ENCODE measurements at places on chromosomes 3 and 15. TPM values are rescaled to one million over a fixed set of nuclear protein-coding genes. Genes with fewer than 3 reads are reported as not detected.

GRCh38 chr3:16063603-16064002 is 110.9 kb upstream of the GALNT15 start:
- H3K4me3 ChIP-seq, result no peak overlapping the region
- peaks cover 9% of the 10 kb centered on the region for H3K27me3 ChIP-seq
- no peaks in the 10 kb centered on the region for H3K4me1 ChIP-seq
- no peak overlapping the region for H3K27ac ChIP-seq
- no peak for DNase-seq

GRCh38 chr15:67906382-67906781 is 66.5 kb upstream of the RNU6-1 start:
- H3K4me3 ChIP-seq, result no peak overlapping the region
- DNase-seq, result no peak

DNA sequence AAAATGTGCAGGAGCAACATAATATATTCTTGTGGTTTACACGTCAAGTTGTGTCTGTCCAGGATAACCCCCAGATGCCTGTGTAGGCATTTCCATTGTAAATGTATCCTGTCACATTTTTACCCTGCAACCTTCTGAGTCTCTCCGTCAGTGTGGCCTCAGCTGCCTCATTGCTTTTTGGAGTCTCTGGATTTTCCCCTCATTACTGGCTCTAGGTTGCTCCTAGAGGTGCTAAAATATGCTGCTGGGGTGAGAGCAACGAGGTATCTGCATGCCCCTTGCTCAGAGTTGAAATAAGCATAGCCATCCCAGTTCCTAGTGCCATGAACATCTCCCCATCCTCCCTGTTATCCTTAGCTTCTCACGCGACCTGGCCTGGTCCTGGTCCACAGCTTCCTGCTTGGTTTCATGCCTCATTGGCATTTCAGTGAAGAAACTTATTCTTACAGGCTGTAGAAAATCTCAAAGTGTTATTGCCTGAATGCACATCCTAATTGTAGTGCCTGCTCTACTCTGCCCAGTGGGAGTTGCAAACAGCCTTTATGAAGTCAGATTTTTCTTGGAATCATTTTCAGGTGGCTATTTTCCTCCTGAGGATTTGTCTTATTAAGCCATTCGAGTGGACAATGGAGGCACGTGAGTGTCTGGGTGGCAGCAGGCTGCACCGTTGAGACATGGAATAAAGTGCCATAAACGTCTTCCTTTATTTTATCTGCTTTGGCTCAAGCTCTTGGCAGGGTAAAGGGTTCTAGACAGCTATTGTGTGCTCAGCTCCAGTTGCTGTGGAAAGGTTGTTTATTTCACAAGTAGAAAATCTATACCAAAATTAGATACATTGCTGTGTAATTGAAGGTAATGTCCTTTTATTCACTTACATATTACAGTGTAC is 33.2 kb downstream of the OXNAD1 start:
- no peaks in the 10 kb centered on the region for H3K27me3 ChIP-seq
- no peak overlapping the region for H3K4me3 ChIP-seq
- peaks cover 66% of the 10 kb centered on the region for H3K36me3 ChIP-seq
- no peak overlapping the region for H3K27ac ChIP-seq
- H3K4me1 ChIP-seq, result peaks cover 51% of the 10 kb centered on the region

GRCh38 chr15:49370782-49371181 is 52.3 kb upstream of the FGF7 start:
- H3K4me1 ChIP-seq, result no peaks in the 10 kb centered on the region
- H3K27ac ChIP-seq, result no peak overlapping the region
- no peaks in the 10 kb centered on the region for H3K36me3 ChIP-seq
- no peak overlapping the region for H3K4me3 ChIP-seq
- no peaks in the 10 kb centered on the region for H3K27me3 ChIP-seq

ITGA11 gene
- total RNA-seq, result not detected

DNA sequence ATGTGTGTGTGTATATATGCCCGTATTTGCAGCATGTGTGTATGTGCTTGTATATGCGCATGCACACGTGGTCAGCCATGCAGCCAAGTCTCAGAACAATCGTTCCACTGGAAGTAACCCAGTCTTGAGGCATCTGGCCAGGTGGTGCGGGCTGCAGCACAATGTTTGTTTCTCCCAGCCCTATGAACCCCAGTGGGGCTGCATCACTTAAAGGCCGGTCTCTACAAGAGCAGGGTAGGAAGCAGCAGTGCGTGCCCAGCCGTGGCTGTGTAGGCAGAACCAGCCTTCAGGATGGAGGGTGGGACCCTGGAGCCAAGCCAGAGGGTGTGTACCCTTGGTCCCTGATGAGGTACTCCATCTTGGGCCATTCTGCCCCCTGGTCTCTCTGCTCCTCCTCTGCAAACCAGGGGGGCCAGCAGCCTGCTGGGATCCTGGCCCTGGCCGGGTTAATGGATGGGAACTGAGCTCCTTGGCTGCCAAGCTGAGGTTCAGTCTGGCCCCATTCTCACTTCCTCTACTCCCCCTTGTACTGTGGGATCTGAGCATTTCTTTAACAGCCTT is 11.8 kb downstream of the KLF13 start:
- H3K4me3 ChIP-seq, result peak overlapping the region; percentile 44
- H3K27ac ChIP-seq, result peak overlapping the region; percentile 76
- peaks cover 19% of the 10 kb centered on the region for H3K36me3 ChIP-seq
- H3K4me1 ChIP-seq, result peaks cover 99% of the 10 kb centered on the region
- DNase-seq, result no peak
- no peaks in the 10 kb centered on the region for H3K27me3 ChIP-seq

PLA2G4E gene
- total RNA-seq, result not detected

TIMP4 gene
- not detected for total RNA-seq

DNA sequence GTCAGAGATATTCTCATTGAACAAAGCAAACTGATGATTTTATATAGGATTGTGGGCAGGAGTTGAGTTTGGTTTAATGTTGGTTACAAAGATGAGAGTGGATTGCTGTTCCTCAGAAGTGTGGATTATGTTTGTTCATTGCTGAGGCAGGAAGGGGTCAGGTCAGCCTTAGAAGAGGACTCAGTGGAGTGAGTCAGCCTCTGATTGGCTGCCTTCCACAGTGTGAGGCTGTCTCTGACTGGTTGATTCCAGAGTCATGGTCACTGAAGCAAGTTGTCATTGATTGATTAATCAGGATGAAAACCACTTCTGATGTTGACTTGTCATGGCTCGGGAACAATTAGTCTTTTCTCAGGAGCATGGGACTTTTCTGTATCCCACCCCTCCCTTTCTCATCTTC is 36.2 kb downstream of the KBTBD12 start:
- no peaks in the 10 kb centered on the region for H3K4me1 ChIP-seq
- H3K36me3 ChIP-seq, result no peaks in the 10 kb centered on the region
- H3K4me3 ChIP-seq, result no peak overlapping the region
- DNase-seq, result no peak
- H3K27ac ChIP-seq, result no peak overlapping the region
- peaks cover 4% of the 10 kb centered on the region for H3K27me3 ChIP-seq

DNA sequence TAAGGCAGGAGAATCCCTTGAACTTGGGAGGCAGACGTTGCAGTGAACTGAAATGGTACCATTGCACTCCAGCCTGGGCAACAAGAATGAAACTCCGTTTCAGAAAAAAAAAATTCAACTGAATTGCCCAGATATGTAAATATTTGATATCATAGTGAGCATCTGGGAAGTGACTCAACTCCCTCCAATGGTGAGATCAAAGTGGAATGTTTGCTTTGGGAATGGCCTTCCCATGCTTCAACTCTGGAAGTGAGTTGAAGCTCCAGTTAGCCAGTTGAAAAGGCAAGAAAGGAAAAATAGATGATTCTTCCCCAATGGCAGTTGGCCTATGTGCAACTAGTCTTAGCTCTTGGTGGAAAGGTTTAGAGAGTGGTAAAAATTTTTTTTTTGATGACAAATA is 131.6 kb upstream of the CMC1 start:
- H3K4me3 ChIP-seq, result no peak overlapping the region
- no peaks in the 10 kb centered on the region for H3K27me3 ChIP-seq
- H3K4me1 ChIP-seq, result no peaks in the 10 kb centered on the region
- no peak overlapping the region for H3K27ac ChIP-seq
- H3K36me3 ChIP-seq, result no peaks in the 10 kb centered on the region

ZIC1 gene
- not detected for total RNA-seq

CLDN1 gene
- total RNA-seq, result not detected

GOLGA6L4 gene
- total RNA-seq, result 0.67 TPM

- no peaks in the 10 kb centered on the region for H3K4me1 ChIP-seq
- no peaks in the 10 kb centered on the region for H3K27me3 ChIP-seq
- H3K27ac ChIP-seq, result no peak overlapping the region
- peaks cover 51% of the 10 kb centered on the region for H3K36me3 ChIP-seq
- DNase-seq, result no peak
These were observed 33.8 kb upstream of the IP6K2 start for GRCh38 chr3:48750856-48751255.

- H3K4me1 ChIP-seq, result peaks cover 31% of the 10 kb centered on the region
- no peaks in the 10 kb centered on the region for H3K36me3 ChIP-seq
- H3K4me3 ChIP-seq, result peak overlapping the region; percentile 12
- H3K27me3 ChIP-seq, result no peaks in the 10 kb centered on the region
These were observed 93.4 kb downstream of the LRRC28 start for GRCh38 chr15:99344639-99345038.

DNA sequence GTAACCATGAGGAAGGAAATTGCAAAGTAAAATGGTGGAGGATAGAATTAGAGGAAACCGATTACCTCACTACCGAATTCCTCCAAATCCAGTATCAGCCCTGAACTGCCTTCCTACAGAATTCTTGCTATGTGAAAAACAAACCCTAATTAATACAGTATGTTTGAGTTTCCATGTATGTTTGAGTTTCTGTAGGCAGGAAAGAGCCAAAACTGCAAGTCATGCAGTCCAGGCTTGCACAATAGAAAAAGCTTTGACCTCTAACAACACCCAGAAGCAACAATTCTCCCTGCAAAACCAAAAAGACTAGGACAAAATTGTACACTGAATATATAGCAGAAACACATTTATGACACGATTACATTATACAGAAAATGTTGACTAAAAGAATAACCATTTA is 614.8 kb downstream of the DIPK2A start:
- H3K36me3 ChIP-seq, result no peaks in the 10 kb centered on the region
- H3K4me1 ChIP-seq, result no peaks in the 10 kb centered on the region
- DNase-seq, result no peak
- H3K27ac ChIP-seq, result no peak overlapping the region
- H3K27me3 ChIP-seq, result no peaks in the 10 kb centered on the region

- no peak for DNase-seq
- H3K4me3 ChIP-seq, result peak overlapping the region; percentile 26
- H3K27ac ChIP-seq, result peak overlapping the region; percentile 8
- no peaks in the 10 kb centered on the region for H3K27me3 ChIP-seq
These were observed 1.6 kb upstream of the GBE1 start for GRCh38 chr3:81763001-81763400.

EPHB1 gene
- total RNA-seq, result 3.8 TPM

DNA sequence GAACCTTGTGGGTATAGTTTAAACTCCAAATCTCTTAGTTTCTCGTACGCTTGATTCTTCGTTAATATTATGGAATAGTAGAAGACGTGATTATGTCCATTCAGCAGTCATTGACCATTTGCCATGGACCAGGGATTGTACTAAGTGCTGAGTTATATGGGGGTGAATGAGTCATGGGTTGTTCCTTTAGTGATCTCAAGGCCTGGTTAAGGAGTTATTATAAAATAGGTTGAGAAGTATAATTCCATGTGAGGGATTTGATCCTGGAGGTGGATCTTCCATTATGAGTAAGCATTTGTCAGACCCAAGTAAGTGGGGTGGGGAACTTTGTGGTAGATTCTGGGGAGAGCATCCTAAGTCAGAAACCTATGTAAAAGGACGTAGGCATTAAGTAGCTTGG is 15.4 kb downstream of the NR2C2 start:
- no peaks in the 10 kb centered on the region for H3K27me3 ChIP-seq
- H3K4me3 ChIP-seq, result no peak overlapping the region
- peak overlapping the region; percentile 35 for H3K27ac ChIP-seq

DNA sequence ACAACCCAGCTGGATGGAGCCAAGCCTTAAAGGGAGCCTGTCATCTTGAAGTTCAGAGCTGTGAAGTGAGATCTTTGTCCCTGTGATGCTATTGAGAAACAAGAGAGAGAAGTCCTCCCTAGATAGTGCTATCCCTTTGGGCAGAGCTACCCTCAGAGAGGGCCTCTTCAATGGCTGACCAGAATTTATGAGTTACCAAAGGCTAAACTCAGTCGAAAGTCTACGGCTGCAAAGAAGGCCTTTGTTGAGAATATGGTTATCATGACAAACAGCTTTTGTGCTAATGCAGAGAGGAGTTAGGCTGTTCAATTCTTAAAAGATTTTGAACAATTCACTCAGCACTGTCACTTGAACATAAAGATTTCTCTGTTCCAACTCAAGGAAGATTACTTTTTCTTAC is 65.9 kb upstream of the C3orf80 start:
- H3K4me3 ChIP-seq, result no peak overlapping the region
- no peak overlapping the region for H3K27ac ChIP-seq
- H3K4me1 ChIP-seq, result no peaks in the 10 kb centered on the region
- peaks cover 4% of the 10 kb centered on the region for H3K27me3 ChIP-seq
- no peak for DNase-seq

DNA sequence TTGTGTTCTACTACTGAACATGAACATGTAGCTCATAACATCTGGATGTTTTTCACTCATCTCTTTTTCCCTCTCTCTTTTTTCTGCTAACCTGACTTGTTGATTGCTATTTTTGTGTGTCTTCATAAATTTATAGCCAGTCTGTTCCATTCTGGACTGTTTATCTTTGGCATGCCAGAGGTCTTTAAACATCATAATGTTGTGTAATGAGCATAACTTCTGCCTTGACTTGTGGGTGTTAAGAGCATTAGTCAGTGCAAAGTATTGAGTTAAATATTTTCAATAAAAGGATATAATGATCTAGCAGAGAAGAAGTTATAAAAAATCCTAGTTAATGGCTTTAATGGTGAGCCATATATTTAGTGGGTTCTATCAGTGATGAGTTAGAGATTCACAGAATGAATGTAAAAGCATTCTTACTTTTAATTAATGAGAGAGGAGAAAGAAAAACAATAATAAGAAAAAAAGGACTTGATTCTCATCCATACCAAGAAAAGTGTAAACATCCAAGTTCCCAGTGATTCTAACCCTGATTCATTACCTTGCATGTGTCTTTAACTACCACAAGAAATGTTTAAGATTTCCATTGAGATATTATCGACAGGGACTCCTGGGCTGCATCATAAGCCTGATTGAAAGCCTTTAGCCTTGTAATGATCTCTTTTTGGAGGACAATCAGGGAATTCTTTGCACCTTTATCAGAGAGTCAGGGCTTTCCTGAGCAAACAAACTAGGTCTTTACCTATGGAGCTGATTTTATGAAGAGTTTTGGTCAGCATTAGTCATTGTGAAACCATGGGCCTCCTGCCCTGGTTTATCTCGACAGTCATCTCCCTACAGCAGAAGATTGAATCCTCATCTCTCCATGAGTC is 22.9 kb downstream of the MITF start:
- DNase-seq, result no peak
- peaks cover 1% of the 10 kb centered on the region for H3K27me3 ChIP-seq
- H3K36me3 ChIP-seq, result no peaks in the 10 kb centered on the region
- no peaks in the 10 kb centered on the region for H3K4me1 ChIP-seq
- no peak overlapping the region for H3K4me3 ChIP-seq

GOLGA8R gene
- 1.3 TPM for total RNA-seq

SLC24A5 gene
- not detected for total RNA-seq

- peaks cover 2% of the 10 kb centered on the region for H3K4me1 ChIP-seq
- peaks cover 43% of the 10 kb centered on the region for H3K27me3 ChIP-seq
- no peak for DNase-seq
- no peak overlapping the region for H3K4me3 ChIP-seq
These were observed 848 bp upstream of the CADPS start for GRCh38 chr3:62876064-62876463.

GRCh38 chr3:25166016-25166415 is 262.0 kb upstream of the RARB start:
- H3K27me3 ChIP-seq, result no peaks in the 10 kb centered on the region
- no peak for DNase-seq
- H3K4me3 ChIP-seq, result no peak overlapping the region
- no peaks in the 10 kb centered on the region for H3K36me3 ChIP-seq

- no peaks in the 10 kb centered on the region for H3K27me3 ChIP-seq
- H3K27ac ChIP-seq, result no peak overlapping the region
- H3K4me3 ChIP-seq, result no peak overlapping the region
- H3K36me3 ChIP-seq, result no peaks in the 10 kb centered on the region
- no peak for DNase-seq
These were observed 63.3 kb downstream of the DOCK3 start for GRCh38 chr3:50737906-50738598.

Data from activated B cell treated with CpG ODN at 0.5 μM for 24 hours (primary cell).